ENCODE measurements at places on chromosomes 7 and 10.

GRCh38 chr7:131674131-131674530 is 117.7 kb upstream of the PODXL start:
- no peak for DNase-seq

GRCh38 chr7:103130901-103131624 is 17.8 kb downstream of the NAPEPLD start:
- no peak for DNase-seq

DNA sequence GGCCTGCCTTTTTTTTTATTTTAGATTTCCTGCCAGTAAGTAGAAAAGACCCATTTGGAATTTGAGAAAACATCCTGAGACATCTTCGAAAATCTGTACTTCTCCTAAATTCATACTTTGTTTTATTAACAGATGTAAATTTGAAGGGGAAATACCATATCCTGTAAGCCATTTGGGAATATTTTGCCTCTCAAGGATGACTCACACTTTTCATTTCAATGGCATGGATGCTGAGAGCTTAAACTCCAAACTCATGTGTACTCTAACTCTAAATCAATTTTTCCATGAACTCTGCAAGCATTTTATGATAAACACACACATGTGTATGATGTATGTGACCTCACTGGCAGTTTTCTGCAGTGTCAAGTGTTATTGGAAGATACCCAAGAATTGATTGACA is 89.0 kb downstream of the SEMA3A start:
- DNase-seq, result no peak

DNA sequence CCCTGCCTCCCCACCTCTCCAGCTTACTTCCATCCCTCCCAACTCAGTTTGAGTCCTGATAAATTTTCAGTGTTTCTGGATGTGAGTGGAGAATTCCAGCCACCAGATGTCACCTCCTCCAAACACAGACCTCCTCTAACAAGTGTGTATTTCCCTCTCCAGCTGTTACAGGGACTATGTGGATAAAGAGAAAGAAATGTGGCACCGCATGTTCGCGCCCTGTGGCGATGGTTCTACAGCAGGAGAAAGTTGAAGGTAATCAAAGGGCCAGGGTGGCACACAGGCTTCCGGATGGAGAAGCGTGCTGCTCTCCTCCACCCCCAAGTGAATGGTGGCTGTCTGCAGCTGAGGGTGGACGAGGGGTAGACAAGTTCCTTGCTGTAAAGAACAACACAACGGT is 14.7 kb downstream of the FKBP6 start:
- DNase-seq, result no peak

DNA sequence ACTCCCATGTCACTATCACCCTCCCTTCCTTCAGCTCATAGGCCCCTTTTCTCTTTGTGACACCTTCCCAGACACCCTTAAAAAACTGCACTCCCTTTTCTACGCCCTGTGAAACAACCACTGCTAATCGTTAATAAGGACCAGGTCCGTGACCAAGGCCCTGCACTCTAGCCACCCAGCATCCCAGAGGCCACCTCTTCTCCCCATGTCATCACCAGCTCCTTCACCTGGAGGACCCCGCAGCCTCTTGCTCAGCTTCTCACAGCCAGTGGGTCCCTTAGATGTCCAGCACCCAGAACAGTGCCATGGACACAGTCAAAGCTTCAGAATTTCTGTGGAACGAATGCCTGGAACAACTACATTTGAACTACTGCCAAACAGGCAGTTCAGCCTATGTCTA is 2.3 kb downstream of the PARD3 start:
- no peak for DNase-seq

DNA sequence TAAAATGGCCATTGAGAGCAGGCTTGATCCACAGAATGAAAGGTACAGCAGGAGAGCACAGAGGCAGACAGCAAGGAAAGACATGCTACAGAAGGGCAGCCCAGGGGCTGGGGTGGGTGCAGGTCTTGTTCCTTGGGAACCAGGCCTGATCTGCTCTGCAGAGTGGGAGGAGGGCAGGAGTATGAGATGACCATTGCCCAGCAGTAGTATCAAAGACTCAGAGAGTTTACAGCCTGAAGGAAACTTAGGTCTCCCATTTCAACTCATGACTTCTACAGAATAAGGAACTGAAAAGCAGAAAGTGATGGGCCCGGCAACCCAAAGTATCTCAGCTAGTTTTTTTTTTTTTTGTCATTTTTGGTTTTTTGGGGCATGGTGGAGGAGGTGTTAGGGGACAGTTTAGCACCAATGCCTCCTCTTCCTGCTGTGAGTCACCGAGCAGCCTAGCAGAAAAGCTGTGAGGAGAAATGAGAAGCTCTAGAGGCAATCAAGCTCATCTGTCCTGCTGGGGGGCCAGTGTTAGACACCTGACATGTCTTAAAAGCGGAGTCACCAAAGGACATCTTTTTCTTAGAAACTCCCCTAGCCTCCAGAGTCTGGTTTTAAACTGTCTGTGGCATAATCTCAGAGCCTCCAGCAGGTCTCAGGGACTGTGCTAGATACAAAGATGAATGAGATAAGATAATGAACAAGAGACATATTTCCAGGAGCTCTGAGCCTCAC is 34.3 kb upstream of the HERPUD2 start:
- peak; percentile 96 for DNase-seq

- DNase-seq, result no peak
Measured at GRCh38 chr10:73404690-73405089, 9.2 kb downstream of the ANXA7 start.

GRCh38 chr7:155762655-155763054 is 49.6 kb downstream of the SHH start:
- no peak for DNase-seq

- no peak for DNase-seq
Measured at GRCh38 chr10:86292462-86293395, 73.9 kb downstream of the GRID1 start.

- no peak for DNase-seq
Measured at GRCh38 chr7:46616636-46617035, 695.6 kb upstream of the IGFBP3 start.

DNA sequence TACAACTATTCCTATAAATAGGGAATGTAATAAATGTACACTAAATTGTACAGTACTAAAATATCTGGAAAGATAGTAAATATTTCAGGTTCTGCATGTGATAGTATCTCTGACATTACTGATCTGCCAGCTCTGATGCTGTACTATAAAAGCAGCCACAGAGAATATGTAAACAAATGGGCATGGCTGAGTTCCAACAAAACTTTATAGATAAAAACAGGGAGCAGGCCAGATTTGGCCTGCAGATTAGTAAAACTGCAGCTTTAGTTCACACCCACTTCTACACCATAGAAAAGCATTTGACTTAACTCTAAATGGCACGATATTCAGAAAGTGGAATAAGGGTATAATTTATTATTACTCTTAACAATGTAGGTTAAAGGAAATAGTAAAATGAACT is 18.8 kb upstream of the TLL2 start:
- no peak for DNase-seq

DNA sequence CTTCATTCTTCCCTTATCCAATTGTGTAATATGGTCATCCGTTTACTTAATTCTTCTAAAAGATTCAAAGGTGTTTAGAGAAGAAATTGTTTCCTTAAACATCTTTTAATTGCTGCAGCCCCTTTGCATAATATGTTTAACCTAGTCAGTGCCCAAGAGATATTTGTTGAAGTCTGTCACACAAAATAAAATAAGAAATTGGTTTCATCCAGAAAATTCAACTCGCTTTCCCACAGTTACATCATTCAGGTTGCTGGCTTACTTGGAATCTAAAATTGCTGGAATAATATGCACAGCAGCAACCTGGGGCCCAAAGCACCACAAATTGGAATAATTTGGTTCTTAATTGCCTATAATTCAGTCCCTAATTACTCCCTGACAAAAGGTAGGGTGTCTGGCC is 155.1 kb upstream of the ETV1 start:
- DNase-seq, result no peak

- no peak for DNase-seq
Measured at GRCh38 chr7:27873981-27874957, 134.3 kb downstream of the TAX1BP1 start.

- DNase-seq, result no peak
Measured at GRCh38 chr7:22571766-22572165, 71.8 kb upstream of the STEAP1B start.
